ENCODE measurements at places on chromosomes 1 and 21.

DNA sequence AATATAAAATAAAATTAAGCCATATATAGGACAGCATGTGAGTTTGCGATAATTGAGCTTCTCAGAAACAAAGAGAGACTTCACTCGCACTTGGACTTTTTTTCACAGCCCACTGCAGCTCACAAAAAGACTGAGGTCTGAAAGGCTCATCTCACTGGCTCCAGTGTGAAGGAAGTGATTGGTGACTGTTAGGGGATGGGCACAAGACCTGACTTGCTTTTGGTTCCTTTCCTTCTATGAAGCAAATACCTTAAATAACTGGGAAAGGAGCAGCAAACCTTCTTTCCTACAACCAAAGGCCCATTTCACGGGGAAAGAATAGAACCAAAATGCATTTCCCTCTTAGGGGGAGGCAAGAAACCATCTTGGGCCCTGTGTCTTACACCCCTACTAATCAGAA is 13.1 kb upstream of the TTLL7 start:
- DNase-seq = no peak

GRCh38 chr1:67711855-67712212 is 26.8 kb downstream of the GADD45A start:
- no peak for DNase-seq

GRCh38 chr21:32392299-32392879 is 423 bp downstream of the URB1 start:
- peak; percentile 66 for DNase-seq

DNA sequence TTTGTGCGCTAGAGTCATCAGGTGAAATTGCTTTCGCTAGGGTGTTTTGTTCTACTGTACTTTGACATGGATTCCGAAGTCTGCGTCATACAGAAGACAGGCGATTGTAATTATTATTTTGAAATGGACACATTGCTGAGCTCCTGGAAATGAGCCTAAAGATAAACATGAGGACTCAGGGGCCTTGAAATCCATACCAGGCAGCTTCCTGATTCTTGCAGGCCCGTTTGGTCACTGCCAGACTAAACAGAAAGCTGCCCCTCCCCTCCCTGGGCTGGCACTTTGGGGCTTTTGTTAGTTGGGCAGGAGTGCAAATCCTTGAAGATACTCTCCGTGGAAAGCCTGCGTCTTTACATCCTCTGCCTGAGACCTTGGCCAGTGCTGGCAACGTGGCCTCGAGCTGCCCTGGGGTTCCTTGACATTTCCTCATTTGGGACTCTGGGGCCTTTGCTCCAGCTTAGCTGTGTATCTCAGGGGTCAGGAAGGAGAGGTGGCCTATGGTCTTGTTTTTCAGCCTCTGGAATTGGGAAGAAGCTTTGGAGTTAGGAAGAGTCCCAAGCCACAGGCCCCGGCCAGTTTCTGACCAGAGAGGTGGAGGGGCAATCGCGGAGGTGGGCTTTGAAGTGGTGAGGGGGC is 26.9 kb upstream of the KCNE2 start:
- DNase-seq = no peak

- no peak for DNase-seq
These were observed 4.8 kb downstream of the FAM3B start for GRCh38 chr21:41321211-41321907.

DNA sequence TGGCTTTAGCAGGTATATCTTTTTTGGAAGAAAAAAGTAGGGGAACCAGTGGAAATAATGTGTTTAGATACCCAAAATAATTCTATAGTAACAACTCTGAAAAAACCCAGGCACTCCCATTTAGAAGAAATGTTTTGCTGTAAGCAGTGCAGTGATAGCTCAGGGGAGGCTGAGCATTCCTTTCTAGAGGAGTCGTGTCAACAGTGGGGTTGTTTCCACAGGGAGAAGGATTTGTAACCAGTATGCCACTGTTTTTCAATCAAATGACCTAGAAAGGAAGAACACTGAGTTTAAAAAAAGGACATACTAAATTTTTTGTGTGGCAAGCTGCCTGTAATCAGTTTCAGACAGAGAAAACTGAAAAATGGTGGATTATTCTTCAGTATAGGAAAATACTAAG is 2.4 kb downstream of the PGD start:
- peak; percentile 29 for DNase-seq

DNA sequence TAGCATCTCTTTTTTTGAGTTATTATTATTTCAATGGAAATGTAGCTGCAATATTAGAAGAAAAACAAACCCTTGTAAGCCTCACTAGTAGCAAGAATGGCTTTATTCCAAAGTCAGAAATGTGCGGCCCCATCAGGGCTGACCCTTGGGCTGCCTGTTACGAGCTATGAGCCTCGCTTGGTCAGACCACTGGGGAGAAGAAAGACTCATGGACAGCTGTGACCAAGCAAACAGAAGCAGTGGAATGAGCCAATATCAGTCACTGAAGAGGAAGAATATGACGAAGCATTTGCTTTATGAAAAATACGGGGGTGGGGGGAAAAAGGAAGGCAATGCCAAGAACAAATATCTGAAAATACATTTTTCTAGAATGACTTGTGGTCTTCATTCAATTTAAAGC is 504.5 kb downstream of the LMO4 start:
- no peak for DNase-seq

DNA sequence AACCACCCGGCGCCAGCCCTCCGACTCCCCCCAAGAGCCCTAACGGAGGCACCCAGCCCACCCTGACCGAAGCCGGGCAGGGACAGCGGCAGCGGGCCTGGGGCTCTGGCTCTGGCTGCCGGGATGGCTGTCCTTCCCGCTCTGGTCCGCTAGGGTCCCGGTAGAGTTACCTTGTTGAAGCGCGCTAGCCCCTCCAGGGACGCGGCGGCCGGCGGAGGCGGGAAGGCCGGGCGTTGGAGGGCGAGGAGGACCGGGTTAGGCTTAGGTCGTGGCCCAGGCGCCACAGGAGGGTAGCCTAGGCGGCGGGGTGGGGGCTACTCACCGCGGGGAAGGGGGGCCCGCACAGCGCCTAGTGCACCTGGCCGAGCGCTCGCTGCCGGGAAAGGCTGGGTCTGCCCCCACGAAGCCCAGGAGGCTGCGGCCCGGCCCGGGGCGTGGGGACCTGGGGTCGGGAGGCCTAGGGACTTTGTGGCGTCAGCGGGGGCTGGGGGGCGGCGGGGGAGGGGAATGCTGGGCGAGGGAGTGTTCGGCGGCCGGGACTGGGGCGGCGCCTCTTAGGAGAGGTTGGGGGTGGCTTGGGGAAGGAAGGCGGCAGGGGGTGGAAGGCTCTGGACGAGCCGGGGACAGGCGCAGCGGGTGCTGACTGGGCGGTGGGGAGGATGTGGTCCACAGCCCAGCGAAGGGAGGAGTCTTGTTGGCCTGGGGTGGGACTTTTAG is at the start of gene TRIM17:
Gene TRIM17 (minus strand): TSS at position 645 of the 717 bp plus-strand sequence. CDS start 1,789 bp downstream, outside the sequence.
- no peak for DNase-seq

DNA sequence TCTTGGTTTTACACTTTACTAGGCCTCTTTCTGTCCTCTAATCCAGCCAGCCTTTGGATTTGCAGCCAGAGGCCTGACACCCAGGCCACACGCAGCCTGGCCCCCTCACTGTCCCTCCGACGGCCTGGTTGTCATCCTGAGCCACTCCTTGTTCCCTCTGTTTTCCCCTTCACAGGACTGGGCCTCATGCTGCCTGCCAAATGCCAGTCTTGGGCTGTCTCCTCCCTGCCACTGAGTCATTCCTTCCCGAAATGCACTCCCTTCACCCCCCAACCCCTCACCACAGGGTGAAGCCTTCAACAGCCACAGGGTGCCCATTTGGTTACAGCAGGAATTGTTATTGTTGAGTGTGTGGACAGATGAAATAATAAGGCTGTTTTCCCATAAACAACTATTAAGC is 21.3 kb downstream of the ACOT11 start:
- DNase-seq = no peak

DNA sequence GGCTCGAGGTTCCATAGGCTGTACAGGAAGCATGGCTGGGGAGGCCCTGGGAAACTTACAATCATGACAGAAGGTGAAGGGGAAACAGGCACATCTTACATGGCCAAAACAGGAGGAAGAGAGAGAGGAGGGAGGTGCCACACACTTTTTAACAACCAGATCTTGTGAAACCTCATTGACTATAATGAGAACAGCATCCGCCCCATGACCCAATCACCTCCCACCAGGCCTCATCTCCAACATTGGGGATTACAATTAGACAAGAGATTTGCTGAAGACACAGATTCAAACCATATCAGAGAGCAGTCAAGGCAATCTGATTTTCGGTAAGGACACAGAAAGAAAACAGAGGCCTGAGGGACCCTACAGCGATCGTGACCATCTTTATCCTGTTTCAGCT is 41.7 kb downstream of the TNFRSF9 start:
- DNase-seq = no peak

GRCh38 chr1:155037043-155037442 is 3.4 kb downstream of the DCST1 start:
- no peak for DNase-seq

GRCh38 chr1:40774266-40774998 is 9.2 kb upstream of the KCNQ4 start:
- DNase-seq = peak; percentile 23

- no peak for DNase-seq
These were observed 115.8 kb downstream of the VPS13D start for GRCh38 chr1:12345350-12346217.

Data from RKO (cell line).